ENCODE measurements at places on chromosomes 3 and 15.

GRCh38 chr3:171404376-171404967 is 55.7 kb downstream of the TNIK start:
- no peak for DNase-seq

DNA sequence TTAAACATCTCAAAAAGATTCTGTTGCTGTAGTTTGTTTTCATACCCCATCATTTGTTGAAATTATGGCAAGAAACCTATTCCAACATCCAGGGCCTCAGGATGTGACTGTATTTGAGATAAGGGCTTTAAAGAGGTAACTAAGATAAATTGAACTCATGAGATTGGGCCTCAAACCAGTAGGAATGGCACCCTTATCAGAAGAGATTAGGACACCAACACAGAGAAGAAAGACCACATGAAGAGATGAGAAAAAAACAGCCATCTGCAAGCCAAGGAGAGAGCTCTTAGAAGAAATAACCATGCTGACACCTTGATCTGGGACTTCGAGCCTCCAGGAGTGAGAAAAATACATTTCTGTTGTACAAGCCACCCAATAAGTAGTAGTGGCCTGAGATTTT is 157.7 kb downstream of the CGGBP1 start:
- no peak for DNase-seq

DNA sequence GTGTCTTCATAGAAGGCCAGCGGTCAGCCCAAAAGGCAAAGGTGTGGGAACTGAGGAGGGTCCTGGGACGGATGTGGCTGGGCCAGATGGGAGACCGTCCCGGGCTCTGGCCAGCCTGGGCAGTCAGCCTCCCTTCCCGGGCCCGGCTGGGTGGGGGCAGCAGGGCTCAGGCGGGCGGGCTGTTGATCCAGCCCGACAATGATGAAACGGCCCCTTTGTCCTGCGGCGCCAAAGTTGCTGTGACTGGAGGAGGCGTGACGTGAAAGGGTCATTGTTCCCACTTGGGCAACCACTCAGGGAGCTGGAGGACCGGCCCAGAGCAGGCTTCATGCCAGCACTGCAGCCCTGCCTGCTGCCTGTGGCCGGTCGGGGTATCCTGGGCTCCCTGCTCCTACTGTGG is 16.5 kb downstream of the DUSP7 start:
- no peak for DNase-seq

DNA sequence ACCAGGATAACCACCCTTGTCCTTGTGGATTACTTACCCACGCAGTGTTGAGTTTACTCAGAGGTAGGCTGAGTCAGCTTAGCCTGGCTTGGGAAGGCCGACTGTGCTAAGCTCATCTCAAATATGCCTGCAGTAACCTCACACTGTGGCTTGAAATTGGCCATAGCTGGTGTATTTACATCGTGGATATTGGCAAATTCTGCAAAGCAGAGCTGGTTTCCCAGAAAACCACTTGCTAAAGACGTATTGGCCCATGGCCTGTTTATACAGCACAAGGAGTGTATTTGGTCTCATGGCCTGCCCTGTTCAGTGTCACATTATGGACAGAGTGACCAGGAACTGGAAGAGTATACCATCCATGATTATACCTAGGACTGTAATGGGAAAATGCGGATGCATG is 170.5 kb upstream of the UBE3A start:
- DNase-seq, result no peak

DNA sequence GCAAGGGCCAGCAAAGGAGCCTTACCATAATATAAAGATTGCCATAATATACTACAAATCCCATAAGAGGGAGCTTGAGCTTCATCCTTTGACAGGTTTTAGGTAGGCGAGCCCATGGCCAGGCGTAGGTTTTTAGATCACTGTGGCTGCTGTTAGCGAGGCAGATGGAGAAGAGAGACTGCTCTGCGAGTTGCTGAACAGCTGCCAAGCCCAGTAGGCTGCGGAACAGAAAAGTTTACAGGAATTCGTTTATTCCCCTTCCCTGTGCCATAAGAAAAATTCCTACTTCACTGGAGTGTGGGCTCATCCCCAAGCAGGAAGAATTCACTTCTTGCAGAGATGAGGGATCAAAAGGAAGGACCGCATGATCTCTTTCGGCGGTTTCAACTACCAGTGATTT is 30.5 kb downstream of the TMED3 start:
- DNase-seq, result no peak

GRCh38 chr3:124607163-124607562 is 123.1 kb upstream of the UMPS start:
- DNase-seq, result no peak

- DNase-seq, result no peak
These were observed 266.5 kb upstream of the CCDC54 start for GRCh38 chr3:107110596-107111305.

- DNase-seq, result no peak
These were observed 25.2 kb upstream of the SLCO2A1 start for GRCh38 chr3:134054881-134055280.

DNA sequence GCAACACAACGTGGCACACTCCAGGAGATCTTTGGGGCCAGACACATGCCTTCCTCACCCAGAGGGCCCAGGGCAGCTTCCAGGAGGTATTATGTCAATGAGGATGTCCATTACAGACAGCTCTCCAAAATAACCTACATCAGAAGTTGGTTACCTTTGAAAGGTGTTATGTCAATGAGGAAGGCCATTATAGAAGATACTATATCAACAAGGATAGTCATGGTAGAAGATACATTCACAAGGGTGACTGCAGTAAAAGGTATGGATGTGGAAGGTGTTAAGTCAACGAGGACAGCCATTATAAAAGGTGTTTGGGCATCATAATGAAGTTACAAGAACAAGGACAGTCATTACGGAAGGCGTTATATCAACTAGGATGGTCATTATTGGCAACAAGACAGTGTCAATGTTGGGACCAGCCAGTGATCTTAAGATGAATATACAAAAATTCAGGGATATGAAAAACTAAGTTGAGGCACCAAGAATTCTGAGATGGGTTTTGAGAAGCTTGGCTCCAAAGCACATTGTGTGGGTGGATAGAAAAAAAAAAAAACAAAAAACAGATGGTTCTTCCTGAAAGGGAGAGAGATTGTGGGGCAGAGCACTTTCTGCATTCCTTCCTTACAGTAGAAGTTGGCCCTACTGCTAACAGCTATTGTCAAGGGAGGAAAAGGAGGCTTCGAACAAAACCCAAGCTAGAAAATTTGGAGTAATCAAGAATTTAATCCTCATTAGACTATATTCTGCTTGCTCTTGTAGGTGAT is 11.2 kb downstream of the CDCP1 start:
- DNase-seq, result no peak

DNA sequence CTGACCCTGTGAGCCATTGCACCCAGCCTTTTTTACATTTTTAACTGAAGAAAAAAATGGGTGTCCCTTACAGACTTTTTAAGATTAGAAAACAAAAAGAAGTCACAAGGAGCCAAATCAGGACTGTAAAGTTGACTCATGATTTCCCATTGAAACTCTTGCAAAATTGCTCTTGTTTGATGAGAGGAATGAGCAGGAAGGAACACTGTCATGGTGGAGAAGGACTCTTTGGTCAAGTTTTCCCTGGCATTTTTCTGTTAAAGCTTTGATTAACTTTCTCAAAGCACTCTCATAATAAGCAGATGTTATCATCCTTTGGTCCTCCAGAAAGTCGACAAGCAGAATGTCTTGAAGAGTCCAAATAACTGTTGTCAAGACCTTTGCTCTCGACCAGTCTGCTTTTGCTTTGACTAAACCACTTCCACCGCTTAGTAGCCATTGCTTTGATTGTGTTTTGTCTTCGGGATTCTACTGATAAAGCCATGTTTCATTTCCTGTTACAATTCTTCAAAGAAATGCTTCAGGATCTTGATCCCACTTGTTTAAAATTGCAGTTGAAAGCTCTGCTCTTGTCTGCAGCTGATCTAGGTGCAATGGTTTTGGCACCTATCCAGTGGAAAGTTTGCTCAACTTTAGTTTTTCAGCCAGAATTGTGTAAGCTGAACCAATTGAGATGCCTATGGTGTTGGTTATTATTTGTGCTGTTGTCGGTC is 369.4 kb downstream of the MAGI1 start:
- no peak for DNase-seq

GRCh38 chr3:172100482-172100881 is 61.1 kb downstream of the FNDC3B start:
- DNase-seq, result no peak

- no peak for DNase-seq
These were observed 854.5 kb upstream of the CFAP20DC start for GRCh38 chr3:59904296-59904695.

GRCh38 chr15:73370151-73370550 is 1.4 kb upstream of the HCN4 start:
- no peak for DNase-seq

DNA sequence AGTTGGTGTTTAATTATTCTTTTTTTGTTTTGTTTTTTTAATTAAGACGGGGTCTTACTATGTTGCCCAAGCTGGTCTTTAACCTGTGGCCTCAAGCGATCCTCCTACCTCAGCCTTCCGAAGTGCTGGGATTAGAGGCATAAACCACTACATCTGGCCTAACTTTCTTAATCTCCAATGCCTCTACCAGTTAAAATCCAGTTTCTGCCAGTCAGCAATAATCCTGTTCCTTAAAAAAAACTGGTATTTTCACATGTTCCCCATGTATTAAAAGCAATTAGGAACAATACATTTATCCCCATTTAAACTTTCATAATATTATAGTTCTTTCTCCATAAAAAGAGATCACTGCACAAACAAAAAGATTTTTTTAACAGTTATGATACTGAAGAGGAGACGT is 21.2 kb downstream of the DCAF1 start:
- no peak for DNase-seq

DNA sequence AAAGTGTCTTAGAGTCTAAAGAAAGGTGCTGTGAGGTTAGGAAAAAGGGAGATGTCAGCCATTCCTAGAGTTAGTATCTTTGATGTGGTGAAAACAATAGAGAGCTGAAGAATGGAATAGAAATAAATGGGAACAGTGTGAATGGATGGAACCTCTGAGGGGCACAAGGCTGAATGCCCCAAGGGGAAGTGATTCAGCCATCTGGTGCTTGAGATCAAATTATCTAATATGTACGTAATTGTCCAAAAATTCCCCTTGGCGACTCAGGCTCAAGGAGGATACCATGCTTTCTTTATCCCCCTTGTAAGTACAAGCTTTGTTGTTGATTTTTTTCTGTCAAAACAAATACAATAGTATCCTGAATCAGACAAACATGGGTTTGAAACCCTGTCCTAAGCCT is 361.6 kb downstream of the LSAMP start:
- DNase-seq, result no peak

DNA sequence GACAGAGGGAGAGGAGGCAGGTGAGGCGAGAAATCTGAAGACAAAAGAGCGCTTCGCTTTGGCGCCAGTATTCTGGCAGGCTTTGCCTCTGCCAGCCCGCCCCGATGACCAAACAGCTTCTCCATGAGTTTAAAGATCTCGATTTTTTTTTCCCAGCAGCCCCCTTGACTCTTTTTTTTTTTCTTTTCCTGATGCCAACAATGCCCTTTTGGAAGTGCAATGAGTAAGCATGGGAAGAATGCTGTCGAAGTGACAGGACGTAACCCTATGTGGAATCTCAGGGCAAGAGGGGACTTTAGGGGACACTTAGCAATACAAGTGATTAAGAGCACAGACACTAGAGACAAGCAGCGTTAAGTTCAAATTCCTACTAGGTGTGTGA is 211.7 kb downstream of the FGF12 start:
- no peak for DNase-seq

Data from T follicular helper cell (primary cell).